SK-MEL-5 (cell line): ENCODE measurements at places on chromosomes 12 and 14. TPM values are rescaled to one million over a fixed set of nuclear protein-coding genes. Genes with fewer than 3 reads are reported as not detected.

Gene SLC25A47
- total RNA-seq, result 0.29 TPM in 1 of 2 replicates, not detected in the other

Gene KCNC2
- total RNA-seq, result not detected in 2 replicates

Gene OR6C2
- not detected in 2 replicates for total RNA-seq

Gene BDKRB1
- 0.53 TPM in 1 of 2 replicates, not detected in the other for total RNA-seq

Gene CMA1
- not detected in 2 replicates for total RNA-seq

Gene TSHR
- not detected in 2 replicates for total RNA-seq

Gene INSM2
- total RNA-seq, result 0.26 and 0.27 TPM in 2 replicates

Gene SSPN
- total RNA-seq, result 2.2 and 2.9 TPM in 2 replicates

Gene OASL
- 0.26 and 0.35 TPM in 2 replicates for total RNA-seq
